ENCODE measurements at places on chromosomes 4 and X.

DNA sequence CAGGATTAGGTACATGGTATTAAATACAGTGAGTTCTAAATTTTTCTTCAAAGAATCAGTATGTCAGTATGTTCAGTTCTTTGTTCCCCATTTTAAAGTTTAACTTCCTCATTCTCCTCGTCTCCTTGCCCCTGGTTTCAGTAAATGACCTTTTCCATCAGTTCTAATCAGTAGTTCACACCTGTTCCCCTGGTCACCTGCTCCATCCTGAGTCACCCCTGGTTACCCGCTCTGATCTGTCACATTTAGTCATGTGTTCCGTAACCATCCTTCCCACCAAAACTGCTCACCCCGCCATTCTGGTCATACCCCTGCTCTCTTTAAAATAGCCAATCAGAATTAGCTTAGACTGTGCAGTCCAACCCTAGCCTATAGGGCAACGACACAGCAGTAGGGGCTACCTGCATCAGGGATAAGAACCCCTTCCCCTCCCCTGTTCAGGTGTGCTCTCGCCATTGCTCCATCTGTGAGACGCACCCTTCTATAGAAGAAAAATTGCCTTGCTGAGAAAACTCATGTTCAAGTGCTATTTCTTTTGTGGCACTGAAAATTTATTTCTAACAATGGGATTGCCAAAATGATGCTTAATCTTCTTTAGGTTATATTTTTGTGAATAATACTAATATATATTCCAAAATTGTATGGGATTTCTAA is 181.3 kb downstream of the OR13H1 start:
- DNase-seq, result no peak

- DNase-seq, result no peak
Observed at GRCh38 chr4:1474126-1475090, 68.2 kb upstream of the NKX1-1 start.

GRCh38 chr4:74884266-74884665 is 48.6 kb upstream of the PARM1 start:
- DNase-seq, result no peak

DNA sequence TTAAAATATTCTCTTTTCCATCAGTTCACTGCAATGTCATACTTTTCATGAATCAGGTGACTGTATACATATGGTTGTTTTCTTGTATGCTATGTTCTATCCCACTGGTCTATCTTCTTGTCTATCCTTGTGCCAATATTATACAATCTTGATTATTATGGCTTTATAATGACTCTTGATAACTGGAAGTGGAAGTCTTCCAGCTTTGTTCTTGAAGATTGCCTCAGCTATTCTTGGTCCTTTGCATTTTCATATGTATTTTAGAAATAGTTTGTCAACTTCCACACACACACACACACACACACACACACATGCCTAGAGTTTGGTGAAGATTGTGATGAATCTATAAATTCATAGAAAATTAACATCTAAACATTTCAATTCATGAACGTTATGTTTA is 67.9 kb downstream of the SHROOM3 start:
- no peak for DNase-seq

DNA sequence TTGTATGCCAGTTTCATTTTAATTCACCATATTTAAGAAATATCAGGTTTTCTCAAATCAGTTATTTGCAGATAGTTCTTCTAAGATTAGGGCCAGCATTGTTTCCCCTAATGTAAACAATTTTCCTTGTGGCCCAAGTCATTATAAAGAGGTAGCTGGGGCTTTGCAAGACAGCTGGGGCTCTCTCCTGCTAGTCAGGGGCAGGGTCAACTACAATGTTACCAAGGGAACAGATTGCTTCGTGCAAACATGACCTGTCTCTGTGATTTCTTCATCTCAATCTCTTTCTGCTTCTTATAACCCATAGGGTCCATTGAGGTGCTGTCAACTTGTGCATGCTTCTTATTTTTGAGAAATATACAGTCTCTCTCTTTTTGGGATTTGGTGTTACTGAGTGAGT is 12.1 kb downstream of the ARMCX6 start:
- DNase-seq, result no peak

GRCh38 chr4:1826531-1827350 is 29.2 kb downstream of the LETM1 start:
- no peak for DNase-seq

DNA sequence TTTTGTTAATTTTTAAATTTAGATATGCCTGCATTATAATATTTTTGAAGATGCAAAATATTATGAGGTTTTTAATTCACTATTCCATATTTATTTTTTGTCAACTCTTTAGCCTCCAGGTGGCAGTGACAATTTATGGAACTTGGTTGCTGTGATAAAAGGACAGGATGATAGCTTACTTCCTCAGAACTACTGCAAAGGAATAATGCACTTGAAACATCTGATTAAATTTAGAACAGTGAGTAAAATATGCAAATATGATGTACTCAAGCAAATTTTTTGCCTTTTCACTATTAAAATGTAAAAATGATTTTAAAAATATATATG is 45.1 kb downstream of the SPATA4 start:
- no peak for DNase-seq

GRCh38 chr4:5034206-5034605 is 14.9 kb upstream of the CYTL1 start:
- no peak for DNase-seq

DNA sequence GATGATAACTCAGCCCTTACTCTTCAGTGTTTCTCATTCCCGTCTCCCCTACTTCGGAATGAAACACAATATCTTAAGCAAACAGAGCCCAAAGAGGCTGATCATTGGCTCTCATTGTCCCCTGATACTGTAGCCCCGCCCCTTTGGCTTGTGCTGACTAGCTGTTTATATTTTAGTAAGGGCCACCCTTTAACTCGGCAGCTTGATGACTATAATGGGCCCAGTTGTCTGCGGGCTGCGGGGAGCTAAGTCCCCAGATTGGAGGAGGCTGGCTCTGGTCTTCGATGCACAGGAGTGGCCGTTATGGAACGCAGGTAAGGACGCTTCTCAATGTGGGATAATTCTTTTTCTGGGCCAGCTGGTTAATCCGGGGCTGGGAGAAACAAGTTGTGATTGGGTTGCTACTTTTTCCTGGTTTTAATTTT is at the start of gene TRIM2:
Gene TRIM2, plus strand, starts transcription at position 197 of the 425 bp plus-strand sequence. Its CDS starts 88 bp downstream, at position 285.
- no peak for DNase-seq

GRCh38 chr4:77036206-77036605 is 39.6 kb downstream of the CCNI start:
- no peak for DNase-seq

- no peak for DNase-seq
Observed at GRCh38 chrX:148874636-148875246, 374.3 kb downstream of the AFF2 start.

- no peak for DNase-seq
Observed at GRCh38 chrX:115560211-115560977, 580 bp upstream of the PLS3 start.

GRCh38 chrX:5998901-5999300 is 229.8 kb downstream of the NLGN4X start:
- DNase-seq, result no peak

DNA sequence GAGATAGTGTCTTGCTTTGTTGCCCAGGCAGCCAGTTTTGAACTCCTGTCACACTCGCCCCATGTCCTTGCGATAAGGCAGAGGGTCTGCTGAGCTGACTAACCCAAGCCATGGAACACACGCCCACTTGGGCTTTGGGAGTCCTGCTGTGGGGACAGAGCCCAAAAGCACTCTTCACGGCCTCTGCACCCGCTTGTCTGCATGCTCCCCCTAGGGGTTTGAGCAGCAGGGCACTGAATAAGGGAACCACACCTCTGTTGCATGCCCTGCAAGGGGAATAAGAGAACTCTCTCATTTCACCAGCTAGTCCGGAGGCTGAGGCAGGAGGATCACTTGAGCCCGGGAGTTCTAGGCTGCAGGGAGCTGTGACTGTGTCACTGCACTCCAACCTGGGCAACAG is 166.0 kb downstream of the STAG2 start:
- DNase-seq, result no peak

Measured in cortex of kidney (tissue), 1 donor.